ENCODE measurements at places on chromosomes 3 and 15.

DNA sequence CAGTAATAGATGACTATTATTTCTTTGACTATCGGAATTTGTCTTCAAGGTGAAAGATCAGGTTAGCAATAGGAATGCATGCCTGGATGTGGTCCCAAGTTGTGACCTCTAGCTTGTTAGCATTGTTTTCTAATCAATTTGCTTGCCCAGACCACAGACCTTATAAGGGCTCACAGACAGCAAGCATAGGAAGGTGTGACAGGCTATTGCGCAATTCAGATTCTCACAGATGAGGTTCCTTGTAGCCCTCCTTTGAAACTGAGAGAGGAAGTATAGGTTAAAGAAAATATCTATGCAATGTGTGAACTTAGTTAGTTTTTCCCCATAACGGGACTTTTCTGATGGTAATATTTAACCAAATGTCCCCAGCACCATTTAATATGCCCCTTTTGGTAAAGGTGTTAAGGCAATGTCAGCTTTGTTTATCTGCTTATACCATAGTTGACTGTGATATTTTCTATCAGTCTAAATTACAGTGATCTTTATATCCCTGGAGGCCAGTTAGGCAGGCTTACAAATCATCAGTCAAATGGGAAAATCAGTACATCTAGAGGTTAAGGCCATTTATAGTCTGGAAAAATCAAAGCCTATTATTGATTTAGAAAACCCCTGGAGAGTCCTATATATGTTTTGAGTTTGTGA, 168.1 kb upstream of the MBNL1 start:
- no peak for DNase-seq

GRCh38 chr15:90760661-90761232, 43.6 kb downstream of the BLM start:
- DNase-seq, result no peak

- no peak for DNase-seq
Measured at GRCh38 chr3:139016430-139017048, 4.2 kb downstream of the PRR23B start.

DNA sequence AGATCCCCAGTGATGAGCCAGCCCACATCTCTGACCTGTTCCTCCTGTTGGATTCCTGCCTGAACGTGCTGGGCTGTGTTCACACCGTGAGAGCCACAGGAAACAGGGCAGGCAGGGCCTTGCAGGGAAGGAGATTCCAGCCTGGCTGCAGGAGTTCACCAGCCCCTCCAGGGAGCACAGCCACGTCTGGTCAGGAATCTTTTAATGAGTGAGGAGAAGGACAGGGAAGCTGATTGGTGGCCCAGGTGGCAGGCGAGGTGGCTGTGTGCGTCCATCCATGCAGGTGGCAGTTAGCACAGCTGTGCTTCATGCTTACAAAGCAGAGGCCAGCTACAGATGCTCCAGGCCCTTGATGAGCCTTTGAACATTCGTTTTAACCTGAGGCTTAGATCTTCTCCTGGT, 10.5 kb downstream of the LRRK1 start:
- no peak for DNase-seq

DNA sequence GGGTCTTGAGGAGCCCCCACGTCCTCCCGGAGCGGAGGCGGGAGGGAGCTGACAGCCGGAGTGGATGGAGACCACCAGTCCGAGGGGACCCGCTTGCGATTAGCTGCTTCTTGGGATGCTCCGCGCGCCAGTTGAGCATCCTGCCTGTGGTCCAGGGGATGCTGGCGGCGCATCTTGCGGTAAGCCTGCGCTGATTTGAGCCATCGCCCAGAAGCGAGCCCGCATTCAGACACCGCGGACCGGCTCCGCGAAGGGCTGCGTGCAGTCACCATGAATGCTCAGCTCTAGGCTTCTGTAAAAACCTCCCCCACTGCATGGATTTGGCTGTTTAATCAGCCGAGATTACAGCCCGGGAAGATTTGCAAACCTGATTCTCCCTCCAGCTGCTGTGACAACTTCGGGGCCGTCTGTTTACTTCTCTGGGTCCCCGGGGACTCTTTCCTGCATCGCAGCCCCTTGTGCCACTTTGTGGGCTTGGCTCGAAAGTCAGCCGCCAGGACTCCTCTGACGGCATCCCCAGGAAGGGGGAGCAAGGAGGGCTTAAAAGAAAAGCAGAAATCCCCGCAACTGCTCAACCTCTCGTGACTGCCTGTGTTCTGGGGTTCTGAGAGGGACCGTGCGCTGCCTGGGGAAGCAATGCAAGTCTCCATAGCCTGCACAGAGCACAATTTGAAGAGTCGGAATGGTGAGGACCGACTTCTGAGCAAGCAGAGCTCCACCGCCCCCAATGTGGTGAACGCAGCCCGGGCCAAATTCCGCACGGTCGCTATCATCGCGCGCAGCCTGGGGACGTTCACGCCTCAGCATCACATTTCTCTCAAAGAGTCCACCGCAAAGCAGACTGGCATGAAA, 171.1 kb downstream of the KCNAB1 start:
- no peak for DNase-seq

DNA sequence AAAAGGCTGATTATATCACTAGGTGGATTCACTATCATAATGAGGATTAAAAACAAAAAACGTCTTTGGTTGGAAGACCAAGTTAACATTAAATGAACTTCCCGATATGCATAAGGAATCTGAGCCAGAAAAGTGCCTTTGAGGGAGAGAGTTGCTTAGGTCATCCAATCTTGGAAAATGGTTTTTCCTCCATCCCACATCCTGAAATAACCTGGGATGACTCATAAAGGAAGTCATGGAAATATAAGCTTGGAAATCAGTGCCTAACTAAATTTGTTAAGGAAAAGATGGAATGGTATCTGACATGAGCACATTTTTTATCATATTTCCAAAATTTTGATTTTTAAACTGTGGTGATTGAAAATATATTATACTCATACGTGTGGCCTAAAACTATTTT, 66.0 kb downstream of the KBTBD8 start:
- no peak for DNase-seq

GRCh38 chr3:188553569-188553968, 399.6 kb downstream of the LPP start:
- DNase-seq, result no peak

- DNase-seq, result no peak
Measured at GRCh38 chr3:16406579-16406978, 106.9 kb downstream of the RFTN1 start.

DNA sequence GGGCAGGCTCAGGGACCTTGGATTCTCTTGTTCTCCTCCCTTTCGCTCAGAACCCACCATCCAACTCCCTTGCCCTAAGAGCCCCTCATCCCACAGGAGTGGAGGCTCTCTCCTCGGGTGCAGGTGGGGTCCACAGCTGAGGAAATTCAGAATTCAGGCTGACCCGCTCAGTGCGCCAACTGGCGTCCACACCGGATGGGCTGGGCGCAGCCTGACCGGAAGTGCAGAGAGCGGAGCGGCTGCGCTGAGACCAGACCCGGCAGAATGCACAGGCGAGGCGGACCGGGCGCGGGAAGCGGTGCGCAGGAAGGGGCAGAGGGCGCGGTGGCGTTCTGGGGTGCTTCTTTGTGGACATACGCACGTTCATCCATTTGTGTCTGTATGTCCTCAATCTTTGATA, 210.4 kb upstream of the NDN start:
- DNase-seq, result no peak

GRCh38 chr3:170470063-170471016, 51.7 kb downstream of the CLDN11 start:
- peak; percentile 76 for DNase-seq

- DNase-seq, result peak; percentile 26
Measured at GRCh38 chr15:61715082-61715481, 345.2 kb downstream of the VPS13C start.

GRCh38 chr3:61673651-61674050, 112.3 kb downstream of the PTPRG start:
- DNase-seq, result no peak

DNA sequence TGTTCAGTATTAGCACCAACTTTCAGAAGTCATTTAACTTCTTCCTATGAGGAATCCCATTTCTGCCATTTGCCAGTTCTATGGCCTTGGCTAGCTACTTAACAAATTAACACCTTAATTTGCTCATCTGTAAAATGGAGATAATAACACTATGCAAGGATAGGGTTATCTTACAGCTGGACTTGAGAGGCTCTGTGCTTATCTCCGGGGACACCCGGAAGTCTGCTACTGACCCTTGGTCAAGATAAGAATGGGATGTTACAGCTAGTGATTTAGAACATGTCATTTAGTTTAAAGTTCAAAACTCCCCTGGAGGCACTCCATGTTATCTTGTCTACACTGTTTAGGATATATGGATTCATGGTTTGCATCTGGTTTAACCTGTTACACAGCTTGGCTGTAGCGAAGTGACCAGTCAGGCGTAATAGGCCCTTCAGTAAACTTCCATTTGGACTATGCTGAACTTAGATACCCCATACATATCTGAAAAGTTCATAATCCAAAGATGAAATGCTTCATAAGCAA, 156.0 kb upstream of the CD96 start:
- no peak for DNase-seq

DNA sequence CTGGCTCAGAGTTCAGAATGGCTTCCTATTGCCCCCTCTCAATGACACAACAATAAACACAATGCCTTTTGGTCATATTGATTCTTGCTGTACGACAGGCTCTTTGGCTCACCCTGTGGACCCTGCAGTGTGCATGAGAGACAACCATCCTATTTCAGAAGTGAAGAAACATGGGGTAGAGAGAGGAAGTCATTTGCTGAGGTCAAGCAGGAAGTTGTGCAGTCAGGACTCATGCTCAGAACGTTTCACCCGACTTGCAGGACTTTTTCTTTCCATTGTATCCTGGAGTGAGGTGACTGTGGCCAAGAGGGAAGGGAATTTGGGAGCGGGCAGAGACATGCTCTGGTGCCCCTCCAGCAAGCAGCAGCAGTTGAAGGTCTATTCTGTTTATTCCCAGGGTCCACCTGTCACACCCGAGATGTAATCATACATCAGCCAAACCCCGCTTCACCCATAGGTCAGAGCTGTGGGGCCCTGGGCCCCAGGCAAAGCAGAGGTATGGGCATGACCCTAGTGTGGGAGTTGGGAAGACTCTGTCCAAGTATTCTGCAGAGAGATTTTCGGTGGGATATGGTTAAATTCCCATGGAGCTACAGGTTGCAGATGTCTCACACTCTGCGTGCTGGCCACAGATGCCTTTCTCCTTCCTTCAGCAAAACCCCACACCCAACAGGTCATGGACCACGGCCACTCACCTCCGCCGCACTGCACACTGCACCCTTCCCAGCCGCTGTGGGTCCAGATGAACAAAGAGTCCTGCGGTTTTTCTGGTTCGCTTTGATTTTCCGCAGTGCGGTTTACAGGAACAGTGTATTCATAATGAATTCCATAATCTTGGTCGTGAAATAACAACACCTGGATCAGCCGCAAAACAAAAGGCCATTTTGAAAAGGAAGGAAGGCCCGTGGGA, 290.6 kb downstream of the ADAMTS17 start:
- DNase-seq, result no peak

GRCh38 chr3:133871368-133872090, 24.2 kb downstream of the RAB6B start:
- DNase-seq, result no peak

DNA sequence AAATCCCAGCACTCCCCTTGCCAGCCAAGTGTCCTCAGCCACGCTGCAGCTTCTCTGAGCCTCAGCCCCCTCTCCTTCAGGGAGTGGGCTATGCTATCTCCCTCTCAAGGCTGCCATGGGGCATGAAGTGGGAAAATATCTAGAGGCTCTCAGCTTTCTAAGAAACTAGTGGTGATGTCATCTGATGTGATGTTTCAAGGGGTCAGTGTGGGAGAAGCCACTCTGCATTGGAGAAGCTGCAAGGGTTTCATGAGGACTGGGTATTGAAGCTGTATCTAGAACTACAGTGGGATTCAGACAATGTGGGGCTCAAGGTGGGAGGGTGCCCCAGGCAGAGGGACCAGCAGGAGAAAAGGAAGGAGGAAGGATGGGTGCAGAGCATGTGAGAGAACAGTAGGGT, 210.2 kb downstream of the TLE3 start:
- DNase-seq, result no peak

DNA sequence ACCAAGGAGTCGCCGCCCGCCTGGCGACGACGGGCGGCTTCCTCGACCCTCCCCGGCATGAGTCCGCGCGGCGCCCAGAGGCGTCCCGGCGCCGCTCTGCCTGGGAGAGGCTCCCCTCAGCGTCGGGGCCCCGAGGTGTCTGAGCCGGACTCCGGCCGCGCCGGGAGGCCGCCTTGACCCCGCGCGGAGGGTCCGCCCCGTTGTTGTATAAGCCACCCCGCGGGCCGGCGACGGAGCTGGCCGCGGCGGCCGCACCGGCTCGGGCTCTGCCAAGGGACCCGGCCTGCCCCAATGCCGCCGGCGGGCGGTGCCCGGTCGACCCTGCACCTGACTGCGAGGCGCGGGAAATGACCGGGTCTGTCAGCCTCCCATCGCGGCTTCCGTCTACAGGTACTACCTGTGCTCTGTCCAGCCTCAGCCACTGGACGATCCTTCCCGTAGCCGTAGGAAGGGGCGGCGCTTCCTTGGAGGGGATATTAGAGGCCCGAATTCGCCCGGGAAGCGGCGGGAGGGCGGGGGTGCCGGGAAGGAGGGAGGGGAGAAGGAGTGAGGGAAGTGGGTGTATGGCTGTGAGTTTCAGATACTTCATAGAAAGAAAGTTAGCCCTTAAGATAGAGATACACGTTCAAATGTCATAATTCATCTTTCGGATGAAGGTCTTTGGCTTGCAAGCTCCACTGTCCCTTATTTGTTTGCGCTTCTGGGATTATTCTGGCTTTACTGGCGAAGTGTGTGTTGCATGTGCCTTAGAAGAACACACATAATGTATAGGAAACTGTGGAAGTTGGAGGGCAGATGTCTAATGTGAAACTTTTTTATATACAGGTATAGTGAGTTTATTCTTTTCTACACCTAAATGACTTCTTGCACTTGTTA, 620 bp downstream of the ABHD5 start:
- peak; percentile 49 for DNase-seq

DNA sequence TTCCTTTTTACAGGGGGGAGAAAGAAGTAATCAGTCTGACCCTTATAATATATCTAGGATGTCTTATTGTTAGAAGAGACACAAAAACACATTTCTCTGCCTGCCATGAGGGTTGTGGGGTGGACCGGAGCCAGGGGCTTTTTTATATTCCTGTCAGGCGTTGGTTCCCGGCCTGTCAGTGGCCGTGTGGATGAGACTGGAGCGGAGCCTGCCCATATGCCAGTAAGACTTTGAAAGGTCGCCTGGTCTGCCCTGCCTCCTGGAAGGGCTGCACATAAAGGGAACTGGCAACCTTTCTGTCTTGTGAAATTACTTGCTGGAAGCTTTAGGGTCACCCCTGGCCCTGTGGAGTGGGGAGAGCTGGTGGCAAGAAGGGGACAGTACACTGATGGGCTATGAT, 34.7 kb downstream of the MAP3K13 start:
- DNase-seq, result no peak

DNA sequence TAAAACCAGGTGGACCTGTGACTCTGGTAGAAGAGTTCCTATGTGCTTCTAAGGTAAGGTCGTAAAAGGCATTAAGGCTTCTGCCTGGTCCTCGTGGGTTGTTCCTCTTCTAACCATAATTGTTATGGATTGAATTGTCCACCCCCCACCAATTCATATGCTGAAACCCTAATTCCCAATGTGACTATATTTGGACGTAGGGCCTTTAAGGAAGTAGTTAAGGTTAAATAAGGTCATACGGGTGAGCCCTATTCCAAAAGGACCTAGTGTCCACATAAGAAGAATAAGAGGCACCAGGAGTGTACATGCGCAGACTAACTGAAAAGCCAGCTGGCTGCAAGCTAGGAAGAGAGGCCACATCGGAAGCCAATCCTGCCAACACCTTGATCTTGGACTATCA, 1.9 kb downstream of the ADPGK start:
- no peak for DNase-seq

GRCh38 chr3:171753025-171753472, 57.2 kb downstream of the PLD1 start:
- DNase-seq, result peak; percentile 14
